ENCODE measurements at places on chromosomes 7 and 10. TPM values are rescaled to one million over a fixed set of nuclear protein-coding genes. Genes with fewer than 3 reads are reported as not detected.

CFAP46 gene
- total RNA-seq: 0.09 TPM

PYROXD2 gene
- total RNA-seq: 3.6 TPM

NUTM2E gene
- 0.20 TPM for total RNA-seq

UTF1 gene
- total RNA-seq: not detected

VIPR2 gene
- total RNA-seq: 0.31 TPM

PAPOLB gene
- total RNA-seq: not detected

CYP2C19 gene
- not detected for total RNA-seq

WIPF3 gene
- total RNA-seq: not detected

PCBD1 gene
- 55.3 TPM for total RNA-seq

DENND10 gene
- total RNA-seq: 23.8 TPM

GBX1 gene
- total RNA-seq: not detected

OPN1SW gene
- not detected for total RNA-seq

NODAL gene
- total RNA-seq: not detected

C7orf33 gene
- not detected for total RNA-seq

DNAJC30 gene
- total RNA-seq: 10.9 TPM

PAPSS2 gene
- total RNA-seq: 0.18 TPM

TMEM184A gene
- not detected for total RNA-seq

PTPN12 gene
- 11.3 TPM for total RNA-seq

Data from CD8-positive, alpha-beta memory T cell (primary cell).